ENCODE measurements at places on chromosomes 7 and 10.
A peak's percentile ranks its signal among the peaks of the same experiment; 100 is the strongest.

DNA sequence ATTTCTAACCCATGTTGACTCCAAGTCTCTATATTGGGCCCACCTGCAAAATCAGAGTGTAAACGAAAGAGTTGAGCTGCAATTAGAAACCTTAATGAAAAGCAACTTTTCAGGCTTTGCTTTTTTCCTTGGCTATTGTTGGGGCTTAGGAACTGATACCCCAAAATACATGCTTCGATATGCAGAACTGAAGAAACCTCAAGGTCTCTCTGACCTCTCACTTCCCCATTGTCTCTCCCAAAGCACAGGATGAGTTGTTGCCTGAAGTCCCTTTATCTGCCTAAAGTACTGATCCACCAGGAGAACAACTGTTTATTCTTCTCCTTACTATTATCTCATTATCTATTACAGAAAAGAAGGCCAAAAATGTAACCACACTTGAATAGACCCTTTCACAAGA, 666.0 kb upstream of the LRRTM3 start:
- DNase-seq = no peak

DNA sequence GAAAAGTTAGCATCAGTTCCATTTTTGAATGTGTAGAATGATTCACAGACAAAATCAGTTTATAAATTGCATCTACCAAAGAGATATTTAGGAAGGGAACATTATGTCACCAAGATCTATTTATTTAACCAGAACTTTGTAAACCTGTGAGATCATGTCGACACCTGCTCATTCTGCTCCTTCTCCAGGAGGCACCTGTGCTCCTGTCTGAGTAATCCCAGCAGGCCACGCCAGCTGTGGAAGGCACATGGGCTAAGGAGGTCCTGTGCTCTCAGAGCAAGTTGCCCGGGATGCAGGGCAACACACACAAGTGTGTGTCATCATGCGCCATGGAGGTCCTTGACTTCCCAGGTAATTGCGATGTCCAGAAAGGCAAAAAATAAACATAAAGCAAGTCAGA, 45.5 kb upstream of the ADARB2 start:
- DNase-seq = no peak

DNA sequence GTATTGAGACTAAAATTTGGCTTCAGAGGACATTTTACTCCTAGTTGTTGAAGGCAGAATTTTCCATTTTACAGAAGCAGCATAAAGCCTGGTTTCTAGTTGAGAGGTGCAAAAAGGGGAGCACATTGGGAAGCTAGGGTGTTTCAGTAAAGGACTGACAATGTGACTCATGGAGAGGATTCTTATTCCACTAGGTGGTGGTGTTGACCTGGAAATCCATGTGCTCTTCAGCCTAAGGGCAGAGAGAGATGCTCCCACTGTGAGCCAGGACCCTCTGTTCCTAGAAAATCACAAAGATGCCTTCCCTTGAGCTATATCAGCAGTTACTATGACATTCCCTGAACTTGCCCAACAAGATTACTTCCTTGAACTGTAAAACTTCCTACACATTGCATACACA, 687.8 kb downstream of the IPMK start:
- no peak for DNase-seq

GRCh38 chr10:35442028-35442427, 105.7 kb downstream of the CCNY start:
- no peak for DNase-seq

DNA sequence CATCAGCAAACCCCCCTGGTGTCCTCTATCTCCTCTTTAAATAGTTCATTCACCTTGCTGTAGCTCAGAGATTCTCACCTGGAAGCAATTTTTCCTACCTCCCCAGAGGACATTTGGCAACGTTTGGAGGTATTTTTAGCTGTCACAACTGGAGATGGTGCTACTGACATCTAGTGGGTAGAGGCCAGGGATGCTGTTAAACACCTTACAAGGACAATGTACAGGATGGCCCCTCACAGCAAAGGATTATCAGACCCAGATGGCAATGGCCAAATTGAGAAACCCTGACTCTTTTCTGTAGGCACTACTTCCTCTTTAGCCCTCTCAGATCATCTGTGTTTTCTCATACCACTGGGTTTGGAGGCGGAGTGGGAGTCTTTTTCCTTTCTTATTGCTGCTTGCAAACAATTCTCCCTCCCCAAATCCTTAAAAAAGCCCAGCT, 13.2 kb upstream of the TRA2A start:
- DNase-seq = no peak

GRCh38 chr10:110443239-110444003, 54.3 kb upstream of the DUSP5 start:
- DNase-seq = no peak

- DNase-seq = no peak
Observed at GRCh38 chr7:158564663-158565035, 23.0 kb downstream of the PTPRN2 start.

GRCh38 chr7:26490640-26491624, 199.3 kb downstream of the SNX10 start:
- no peak for DNase-seq

DNA sequence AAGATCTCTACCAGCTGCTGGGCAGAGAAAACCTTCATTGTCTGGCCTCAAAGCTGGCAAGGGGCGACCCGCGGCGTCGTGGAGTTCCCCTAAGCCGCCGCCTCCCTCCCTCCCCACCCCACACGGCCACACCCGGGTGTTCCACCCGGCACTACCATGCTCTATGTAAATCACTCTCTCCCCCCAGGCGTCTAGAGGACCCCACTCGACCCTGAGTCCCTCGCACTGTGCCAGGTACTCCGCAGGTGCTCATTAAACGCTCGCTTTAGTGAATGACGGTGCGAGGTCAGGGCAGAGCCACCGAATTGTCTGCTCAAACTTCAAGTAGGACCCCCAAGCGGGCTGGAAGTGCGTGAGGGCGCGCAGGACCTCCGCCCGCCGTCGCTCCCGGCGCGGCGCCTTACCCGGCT, 628 bp downstream of the PARP12 start:
- DNase-seq = peak; percentile 14

GRCh38 chr7:48139459-48139858, 31.8 kb upstream of the ABCA13 start:
- DNase-seq = no peak

DNA sequence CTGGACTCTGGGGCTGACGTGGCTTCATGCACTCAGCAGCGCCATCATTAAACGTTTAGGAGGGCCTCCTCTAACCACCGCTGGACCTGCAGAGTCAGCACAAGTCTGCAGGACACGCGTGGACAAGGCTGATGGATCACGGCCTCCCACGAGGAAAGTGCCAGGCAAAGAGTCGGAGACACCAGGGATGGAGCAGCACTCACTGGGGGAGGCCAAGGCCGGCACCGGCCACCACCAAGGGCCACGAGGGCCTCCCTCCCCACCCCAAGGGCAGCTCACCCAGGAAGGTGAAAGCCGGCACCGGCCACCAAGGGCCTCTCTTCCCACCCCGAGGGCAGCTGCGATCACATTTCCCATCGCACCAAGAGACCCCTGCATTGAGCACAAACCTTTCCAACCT, 91.5 kb downstream of the DIP2C start:
- no peak for DNase-seq

- no peak for DNase-seq
Observed at GRCh38 chr7:152594801-152595200, 81.1 kb downstream of the XRCC2 start.

DNA sequence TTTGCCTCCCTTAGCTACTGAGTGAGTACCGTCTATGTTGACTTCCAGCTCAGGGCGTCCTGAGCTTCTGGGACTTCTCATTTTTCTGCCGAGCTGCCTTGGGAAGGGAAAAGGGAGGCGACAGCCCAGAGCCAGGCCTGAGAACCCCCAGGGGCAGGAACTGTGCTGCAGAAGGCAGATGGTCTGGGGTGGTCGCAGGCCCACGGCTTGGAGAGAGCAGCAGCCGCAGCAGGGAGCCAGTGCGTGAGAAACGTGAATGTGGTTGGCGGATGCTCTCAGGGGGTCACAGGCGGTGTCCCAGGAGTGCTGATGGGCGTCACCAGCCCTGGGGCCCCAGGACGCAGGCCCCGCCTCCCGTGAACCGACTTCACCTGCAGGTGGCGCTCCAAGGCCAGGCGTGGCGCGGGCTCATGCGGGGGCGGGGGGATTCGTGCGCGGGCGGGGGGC, 9.2 kb upstream of the PWWP2B start:
- DNase-seq = peak; percentile 59

DNA sequence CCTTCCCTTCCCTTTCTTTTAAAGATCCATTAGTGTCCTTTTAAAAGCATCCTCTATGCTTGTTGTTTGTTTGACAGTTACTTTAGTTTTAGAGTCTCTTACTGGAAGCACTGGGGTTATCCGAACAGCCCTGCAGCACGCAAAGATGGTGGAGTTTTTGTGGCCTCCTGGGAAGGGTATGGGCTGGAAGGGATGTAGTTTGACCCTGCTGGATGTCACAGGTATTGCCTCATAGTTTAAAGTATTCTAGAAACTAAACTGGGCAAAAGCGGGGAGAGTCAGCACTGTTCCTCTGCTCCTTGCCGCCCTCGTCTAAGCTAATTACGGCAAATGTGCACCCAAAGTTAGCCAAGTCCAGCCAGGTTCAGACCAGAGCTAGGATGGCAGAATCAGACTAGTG, 35.8 kb upstream of the GNAI1 start:
- DNase-seq = no peak

DNA sequence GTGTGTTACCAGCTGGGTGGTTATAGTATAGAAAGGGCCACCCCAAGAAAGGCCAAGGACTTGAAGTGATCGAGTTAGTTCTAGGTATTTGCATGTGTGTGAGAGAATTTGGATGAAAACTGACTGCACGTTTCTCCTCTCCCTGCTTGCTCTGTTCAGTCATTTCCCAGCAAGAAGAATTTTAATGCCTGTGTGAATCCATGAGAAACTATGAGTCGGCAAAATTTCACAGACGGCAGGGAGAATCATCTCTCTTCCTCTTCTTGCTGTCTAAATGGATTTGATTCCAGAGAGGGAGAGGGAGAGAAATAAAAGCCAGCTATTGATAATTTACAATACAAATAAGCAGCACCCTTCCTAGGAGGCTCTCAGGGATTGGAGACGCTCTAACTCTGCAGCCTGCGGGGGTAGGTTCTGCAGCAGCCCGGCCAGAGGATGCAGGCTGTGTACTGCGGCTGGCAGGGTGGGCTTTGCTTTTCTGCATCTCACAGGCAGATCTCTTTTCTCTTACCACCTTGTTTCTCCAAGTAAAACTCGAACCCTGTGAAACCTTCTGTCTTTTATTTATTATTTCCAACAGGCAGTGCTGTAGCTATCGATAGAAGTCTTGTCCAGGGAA, 183.6 kb downstream of the TCF7L2 start:
- no peak for DNase-seq

GRCh38 chr10:93604146-93604545, 3.1 kb upstream of the RBP4 start:
- DNase-seq = no peak

DNA sequence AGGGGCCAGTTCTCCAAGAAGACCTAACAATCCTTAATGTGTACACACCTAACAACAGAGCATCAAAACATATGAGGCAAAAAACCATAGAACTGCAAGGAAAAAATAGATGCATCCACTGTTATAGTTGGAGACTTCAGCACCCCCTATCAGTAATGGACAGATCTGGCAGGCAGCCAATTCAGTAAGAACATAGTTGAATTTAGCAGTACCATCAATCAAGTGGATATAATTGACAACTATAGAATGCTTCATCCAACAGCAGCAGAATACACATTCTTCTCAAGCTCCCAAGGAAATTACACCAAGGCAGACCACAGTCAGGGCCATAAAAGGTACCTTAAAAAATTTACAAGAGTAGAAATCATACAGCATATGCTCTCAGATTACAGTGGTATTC, 42.2 kb downstream of the POLL start:
- DNase-seq = no peak

DNA sequence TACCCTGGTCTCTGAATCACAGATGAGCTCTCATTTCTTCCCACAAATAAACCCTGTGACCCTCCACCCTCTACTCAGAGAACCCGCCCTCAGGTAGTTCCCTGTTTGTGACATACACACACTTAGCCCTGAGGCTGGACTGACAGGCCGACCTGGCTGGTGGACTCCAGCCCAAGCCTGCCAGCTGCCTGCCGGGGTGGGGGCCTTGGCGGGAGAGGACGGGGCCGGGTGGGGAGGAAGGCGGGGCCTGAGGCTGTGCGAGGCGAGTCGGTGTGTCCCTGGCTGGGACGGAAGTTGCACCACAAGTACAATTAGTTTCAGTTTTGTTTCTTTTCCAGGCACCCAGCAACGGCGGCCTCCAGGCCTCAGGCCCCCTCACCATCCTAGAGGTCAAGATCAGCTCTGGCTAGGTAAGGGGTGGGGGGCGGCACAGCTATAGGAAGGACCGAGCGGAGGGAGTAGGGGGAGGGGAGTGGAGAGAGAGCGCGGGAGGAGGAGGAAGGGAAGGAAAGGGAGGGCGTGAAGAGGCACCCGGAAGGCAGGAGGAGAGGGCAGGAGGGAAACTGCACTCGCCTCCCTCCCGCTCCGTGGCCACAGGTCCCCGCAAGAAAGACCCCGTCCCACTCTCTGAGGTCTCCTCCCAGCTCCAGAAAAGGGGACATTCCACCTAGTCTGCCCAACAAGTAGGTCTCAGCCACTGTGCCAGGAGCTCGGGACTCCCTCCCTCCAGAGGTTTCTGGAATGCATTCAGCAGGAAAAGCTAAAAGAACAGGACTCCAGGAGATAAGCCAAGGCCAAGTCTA, at the start of gene TRIM56:
Gene TRIM56 (plus strand): TSS at position 320 of the 803 bp plus-strand sequence. CDS start 1,832 bp downstream, outside the sequence.
- DNase-seq = peak; percentile 47

GRCh38 chr10:68717435-68717834, 3.6 kb upstream of the CCAR1 start:
- DNase-seq = no peak

DNA sequence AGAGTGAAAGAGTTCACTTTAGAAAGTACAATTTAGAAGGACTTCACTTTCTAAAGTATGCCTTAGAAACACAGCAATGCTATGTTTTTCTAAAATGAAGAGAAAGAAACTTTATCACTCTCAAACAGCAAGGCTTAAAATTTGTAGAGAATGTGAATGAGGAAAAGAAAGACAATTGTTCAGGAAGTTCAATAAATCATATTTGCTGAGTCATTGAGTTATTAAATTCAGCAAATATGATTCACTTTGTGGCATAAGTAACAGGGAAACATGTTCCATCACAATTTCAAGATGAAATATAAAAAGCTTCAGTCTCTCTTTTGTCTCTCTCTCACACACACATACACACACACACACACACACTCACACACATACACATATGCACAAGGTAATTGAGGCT, 187.9 kb downstream of the PCDH15 start:
- no peak for DNase-seq

DNA sequence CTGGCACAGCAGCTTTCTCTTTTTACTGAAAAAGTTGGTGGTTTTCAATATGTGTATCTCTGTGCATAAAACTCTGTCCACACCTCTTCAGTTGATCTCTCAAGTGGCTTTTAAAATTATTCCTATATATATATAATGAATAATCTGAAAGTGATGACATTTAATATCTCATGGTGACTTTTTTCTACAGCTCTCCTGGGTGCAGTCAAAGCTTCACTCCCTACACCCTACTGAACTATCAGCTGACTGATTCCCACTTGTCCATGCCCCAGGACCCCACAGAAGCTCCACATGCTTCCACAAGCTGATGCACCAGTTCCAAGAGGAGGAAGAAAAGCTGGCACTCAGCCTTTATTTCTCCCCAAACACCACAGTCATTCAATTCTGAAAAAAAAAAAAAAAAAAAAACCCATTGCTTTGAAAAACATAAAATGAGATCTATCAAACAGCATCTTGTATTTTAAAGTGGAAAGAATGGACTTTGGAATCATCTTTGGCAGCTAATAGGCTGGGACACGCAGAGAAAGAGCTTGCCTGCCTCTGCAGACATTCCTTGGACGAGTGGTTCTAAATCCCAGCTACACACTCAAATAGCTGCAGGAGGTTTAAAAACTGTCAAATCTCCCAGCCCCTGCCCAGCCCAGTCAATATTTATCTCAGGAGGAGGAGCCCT, 75.3 kb upstream of the GDF10 start:
- no peak for DNase-seq

- DNase-seq = peak; percentile 66
Observed at GRCh38 chr7:102425639-102426267, 7.6 kb upstream of the ORAI2 start.
